Common myeloid progenitor, CD34-positive (primary cell): ENCODE measurements at places on chromosomes 5 and 9.
A peak's percentile ranks its signal among the peaks of the same experiment; 100 is the strongest.

DNA sequence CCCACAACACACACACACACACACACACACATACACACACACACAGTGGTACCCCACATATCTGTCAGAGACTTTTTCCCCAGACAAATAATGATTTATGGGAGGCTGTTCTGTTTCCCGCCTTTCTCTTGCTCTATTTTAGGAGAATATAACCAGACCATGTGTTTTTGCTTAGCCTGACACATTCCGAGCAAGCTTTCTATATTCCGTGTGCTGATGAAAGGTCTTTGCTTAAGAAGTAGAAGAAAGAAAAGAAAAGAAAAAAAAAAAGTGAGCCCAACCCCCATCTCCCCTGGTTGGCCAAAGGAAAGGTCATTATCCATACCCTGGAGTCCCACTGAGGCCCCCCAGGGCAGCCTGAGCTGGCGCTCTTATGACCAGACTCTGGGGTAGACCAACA, 338.6 kb downstream of the SLIT3 start:
- DNase-seq = no peak

DNA sequence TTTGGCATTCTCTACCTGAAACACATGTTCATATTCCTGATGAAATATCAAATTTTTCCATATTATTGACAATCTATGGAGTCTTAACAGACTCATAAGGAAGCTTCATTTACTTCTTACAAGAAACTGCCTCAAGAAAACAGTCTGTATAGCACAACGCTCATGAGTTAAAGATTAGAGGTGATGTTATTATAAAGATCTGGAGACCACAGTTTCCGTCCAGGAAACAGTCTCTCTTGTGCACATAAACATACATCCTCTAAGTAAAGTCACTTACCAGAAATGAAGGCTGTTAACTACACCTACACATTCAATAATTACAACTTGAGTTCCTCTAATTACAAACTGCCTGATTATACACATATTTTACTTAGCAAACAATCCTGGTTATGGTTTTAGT, 86.9 kb downstream of the RAPGEF6 start:
- peak; percentile 88 for DNase-seq

DNA sequence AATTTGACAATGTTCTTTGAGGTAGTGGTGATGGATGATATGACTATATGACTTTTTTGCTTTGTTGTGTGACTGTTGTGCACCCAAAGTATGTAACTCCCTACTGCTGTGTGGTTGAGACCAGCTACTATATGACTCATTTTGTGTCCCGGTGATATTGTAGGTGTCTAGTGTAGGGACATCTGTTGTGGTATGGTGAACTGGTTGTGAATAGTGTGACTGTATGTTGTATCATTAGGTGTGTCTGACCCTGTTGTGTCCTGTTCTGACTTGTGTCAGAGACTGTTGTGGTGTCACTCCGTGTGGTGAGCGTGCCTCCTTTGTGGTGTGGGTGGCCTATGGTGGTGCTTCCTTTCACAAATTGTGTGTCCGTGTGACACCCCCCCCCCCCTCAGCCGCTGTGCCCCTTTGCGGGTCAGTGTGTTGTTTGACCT, 11.2 kb upstream of the CXXC5 start:
- peak; percentile 91 for DNase-seq

DNA sequence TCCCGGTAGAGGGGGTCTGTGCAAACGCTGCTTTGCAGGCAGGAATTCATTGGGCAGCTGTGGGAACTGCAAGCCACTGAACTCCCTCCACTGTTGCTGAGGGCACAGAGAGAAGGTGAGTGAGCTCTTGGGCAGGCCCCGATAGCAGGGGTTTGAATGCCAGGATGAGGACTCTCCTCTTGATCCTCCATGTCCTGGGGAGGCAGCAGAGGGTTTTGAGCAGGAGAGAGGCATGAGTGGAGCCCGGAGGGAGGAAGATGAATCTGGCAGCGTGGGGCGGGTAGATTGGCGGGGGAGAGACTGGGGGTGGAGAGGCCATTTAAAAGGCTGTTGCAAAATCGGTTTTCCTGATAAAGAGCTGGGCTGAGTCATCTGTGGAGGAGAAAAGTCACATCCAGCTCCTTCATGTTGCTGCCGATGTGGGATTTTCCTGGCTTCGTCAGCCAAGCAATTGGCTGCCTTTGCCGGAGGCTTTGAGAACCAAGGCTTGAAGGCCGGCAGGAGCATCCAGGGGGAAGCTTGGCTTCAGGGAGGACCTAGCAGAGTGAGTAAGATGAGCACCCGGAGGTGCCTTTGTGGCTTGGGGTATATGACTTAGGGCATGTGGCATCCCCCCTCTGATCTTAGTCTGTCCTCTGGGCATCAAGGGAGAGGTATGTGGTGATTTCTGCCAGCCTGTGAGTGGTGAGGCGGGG, at the start of gene SYNPO:
Gene SYNPO (plus strand): TSS at position 350 of the 695 bp plus-strand sequence. CDS start 7,616 bp downstream, outside the sequence.
- DNase-seq = no peak

DNA sequence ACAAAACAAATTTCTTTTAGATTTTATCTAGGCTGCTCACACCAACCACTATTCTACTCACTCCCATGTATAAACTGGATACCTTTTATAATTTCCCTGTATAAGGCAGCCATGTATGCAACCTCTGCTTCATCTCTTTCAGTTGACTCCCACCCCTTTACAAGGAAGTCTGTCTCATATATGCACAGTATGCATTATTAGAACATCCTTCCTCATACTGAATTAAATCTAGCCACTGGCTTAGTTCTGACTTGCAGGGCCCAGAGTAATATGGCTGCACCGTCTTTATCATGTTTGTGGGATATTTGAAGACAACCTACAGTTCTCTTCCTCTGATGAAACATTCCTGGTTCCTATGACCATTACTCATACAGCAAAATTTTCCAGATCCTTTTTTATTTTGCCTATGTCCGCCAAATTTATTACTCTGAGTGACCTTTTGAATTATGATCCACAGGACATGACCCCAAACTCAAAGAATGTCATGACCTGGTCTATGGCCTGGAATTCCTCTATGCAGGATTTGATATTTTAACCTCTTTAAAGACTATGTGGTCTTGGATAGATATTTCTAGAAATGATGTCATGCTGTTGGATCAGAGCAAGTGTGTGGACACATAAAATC, 76.6 kb upstream of the ITGA1 start:
- no peak for DNase-seq

DNA sequence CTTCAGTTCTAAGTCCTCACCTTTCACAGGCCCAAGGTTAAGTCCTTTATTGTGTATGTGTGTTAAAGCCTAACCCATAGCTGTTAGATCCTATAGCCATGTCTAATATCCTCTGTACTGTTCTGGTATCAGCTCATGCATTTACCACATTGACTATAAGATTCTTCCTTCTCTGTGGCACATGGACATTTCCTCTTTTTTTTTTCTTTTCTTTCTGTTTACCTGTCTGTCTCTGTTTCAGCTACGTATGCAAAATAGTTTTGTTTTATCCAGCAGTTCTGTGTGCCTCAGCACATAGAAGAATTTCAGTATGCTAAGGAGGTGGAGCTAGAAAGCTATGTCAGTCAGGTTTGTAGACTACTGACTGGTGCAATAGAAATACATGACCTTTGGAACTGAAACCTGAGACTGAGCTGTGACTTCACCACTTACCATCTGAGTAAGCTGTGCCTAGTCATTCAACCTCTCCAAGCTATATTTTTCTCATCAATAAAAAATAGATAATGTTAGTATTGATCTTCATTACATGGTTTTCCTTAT, 155.6 kb upstream of the VLDLR start:
- no peak for DNase-seq

DNA sequence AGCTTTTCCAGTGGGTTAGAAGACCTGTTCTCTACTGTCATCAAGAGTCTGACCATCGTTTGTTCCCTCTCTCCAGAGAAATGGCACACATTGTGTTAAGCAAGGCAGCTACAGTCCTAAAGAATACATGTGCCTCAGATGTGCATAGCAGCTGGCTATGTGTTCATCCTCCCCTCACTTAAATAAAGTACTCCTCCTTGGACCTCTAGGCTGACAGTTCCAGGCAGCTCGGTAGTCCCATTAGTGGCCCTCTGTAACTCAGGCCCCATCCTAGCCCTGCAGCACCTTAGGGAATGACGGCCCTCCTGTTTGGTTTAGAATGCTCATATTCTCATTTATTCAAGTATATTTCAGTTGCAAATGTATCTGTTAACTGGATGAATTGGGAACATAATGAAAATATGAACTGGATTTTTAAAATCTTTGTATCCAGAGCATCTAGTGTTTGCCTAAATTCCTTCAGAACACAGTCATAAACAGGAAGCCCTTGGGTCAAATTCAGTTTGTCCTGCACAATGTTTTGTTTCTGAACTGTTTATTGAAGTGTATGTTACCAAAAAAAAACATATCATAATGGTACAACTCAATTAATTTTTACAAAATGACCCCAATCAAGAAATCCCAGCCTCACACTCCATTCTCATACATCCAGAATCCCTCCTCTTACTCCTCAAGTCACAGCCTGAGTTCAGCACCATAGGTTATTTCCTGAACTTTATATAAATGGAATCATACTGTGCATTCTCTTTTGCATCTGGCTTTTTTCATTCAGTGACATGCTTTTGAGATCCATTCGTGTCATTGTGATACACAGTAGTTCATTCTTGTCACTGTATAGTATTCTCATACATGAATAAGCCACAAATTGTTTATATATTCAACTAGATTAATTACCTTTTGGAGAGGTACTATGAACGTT, 1.6 kb upstream of the ASPN start:
- DNase-seq = no peak

DNA sequence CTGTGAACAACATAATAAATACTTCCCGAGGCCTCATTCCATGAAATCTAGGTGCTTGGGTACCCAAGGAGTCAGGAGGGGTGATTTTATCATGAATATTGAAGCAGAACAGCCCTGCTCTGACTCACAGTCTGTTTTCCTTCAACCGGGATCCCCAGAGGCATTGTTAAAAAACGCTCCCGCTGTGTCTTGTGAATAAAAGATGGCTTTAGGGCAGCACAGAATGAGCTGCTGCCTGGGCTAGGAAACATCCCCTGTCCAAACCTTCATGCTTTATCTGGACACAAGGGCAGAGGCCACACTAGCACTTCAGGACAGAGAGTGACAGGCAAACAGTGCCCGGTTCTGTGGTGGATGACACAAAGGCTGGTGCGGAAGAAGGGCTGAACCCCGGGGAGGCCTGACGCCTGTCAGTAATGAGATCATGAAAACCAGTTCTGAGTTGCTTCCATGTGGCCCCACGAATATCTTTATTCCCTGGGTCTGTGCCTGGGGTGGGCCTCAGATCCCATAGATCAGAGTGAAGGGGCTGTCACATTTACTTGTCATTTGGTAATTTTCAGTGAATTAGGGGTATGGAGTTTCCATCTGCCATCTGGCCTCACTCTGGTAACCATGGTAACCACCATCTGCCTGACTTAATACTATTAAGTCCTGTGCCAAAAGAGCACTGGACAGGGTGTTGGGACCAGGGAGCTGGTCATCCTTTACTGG, 2.6 kb downstream of the IGFBPL1 start:
- no peak for DNase-seq

DNA sequence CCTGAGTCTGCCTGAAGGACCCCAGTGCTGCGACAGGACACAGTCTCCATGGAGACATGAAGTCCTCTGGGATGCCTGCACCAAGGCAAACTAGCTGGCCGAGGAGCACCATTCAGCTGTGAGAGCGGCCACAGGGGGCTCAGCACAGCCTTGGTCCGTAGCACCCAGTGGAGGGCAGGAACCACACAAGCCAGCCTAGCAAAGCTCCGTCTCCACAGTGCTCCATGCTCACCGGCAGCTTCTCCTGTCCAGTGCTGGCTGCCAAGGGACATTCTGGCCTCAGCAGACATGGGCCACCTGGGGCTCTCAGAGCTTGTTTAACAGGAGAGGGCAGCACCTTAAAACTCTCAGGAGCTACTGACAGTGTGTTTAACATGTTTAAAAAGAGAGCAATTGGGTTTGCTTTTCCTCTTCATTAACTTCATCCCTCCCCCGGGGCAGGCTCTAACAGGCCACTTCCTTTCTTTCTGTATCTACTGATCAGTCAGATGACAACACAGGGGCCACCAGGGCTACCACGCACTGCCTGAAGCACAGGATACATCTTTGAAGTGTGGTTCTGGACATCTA, 57.0 kb downstream of the SECISBP2 start:
- DNase-seq = peak; percentile 91

GRCh38 chr9:71604197-71605063, 163.9 kb downstream of the CEMIP2 start:
- peak; percentile 81 for DNase-seq
